ENCODE measurements at places on chromosomes 2 and 18.

- DNase-seq = no peak
Measured at GRCh38 chr2:179817181-179817841, 44.1 kb downstream of the ZNF385B start.

DNA sequence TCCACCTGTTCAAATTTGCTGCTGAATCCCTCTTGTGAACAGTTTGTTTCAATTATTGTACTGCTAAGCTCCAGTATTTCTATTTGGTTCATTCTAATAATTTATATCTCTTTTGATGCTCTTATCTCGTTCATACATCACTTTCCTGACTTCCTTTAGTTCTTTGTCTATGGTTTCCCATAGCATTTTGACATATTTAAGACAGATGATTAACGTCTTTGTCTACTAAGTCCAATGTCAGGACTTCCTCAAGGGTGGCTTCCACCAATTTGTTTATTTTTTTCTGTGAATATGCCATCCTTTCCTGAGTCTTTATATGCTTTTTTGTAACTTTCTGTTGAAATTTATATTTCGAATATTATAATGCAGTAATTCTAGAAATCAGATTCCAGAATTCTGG is 9.6 kb downstream of the PIGN start:
- DNase-seq = no peak

- DNase-seq = no peak
Measured at GRCh38 chr18:78494204-78495085, 485.2 kb upstream of the SALL3 start.

DNA sequence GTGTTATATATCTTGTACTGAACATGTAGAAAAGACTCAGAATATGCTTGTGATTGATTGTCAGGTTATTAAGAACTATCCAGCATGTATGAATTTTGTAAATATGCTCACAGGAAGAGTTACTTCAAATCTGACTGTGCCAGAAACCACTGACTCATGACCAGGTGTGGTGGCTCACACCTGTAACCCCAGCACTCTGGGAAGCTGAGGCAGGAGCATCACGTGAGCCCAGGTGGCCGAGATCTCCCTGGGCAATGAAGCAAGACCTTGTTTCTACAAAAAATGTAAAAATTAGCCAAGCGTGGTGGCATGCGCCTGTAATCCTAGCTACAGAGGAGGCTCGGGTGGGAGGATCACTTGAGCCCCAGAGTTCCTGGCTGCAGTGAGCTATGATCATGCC is 126.6 kb downstream of the COMMD1 start:
- no peak for DNase-seq

DNA sequence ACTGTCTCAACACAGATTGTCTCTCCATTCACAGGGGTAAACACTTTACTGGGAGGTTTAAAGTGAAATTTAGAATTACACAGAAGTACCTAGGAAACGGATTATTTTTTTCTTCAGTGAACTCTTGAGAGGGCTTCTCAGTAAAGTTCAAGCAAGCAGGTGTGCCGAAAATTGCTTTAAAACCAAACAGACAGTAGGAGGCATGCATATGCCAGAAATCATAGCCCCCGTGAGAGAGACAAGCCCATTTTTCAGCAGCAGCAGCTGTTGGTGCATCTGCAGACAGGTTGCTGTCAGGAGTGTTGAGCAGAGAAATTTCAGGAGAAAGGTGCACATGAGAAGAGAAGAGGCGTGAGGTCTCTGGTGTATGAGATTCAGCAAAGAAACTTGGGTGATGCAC is 2115.5 kb upstream of the CELF4 start:
- DNase-seq = no peak

GRCh38 chr2:129881786-129882396 is 97.6 kb upstream of the RAB6C start:
- DNase-seq = no peak

DNA sequence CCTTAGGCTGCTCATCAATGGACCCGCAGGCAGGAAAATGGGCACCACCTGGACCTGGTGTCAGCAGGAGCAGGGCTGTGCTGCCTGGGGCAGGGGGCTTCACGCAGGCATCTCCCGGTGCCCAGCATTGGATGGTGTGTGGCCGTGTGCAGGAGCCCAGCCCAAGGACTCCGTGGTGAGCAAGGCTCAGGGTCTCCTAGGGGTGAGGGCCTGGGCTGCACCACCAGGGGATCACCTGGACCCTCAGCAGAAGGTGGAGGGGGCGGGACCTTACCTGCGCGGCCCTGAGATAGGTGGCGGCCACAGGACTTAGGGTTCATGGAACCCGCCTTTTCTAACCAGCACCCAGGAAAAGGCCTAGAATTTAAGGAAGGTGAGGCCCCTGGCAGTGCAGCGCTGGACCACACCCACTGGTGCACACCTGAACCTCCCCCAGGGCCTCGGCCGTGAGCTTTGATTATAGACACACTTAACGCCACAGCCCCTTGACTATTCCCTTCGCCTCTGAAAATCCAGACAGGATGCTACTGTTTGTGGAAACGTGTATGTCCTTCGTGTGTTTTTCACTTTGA is 89.0 kb downstream of the TMEM18 start:
- no peak for DNase-seq

DNA sequence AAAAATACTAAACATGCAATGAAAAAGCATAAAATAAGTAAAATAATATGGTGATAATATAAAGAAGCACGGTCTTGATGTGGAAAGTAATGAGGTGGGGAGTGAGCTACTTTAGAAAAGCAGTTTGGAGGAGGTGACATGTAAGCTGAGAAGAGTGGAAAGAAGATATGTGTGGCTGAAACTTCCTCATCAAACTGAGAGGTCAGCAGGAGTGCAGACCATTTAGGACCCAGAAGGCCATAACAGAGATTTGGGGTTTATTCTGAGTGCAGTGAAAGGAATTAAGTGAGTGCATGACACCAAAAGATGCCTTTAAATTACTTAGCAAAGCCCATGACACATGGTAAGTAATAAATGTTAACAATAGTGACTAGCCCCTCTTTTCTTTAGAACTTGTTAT is 24.4 kb upstream of the TMEM182 start:
- DNase-seq = no peak

- no peak for DNase-seq
Measured at GRCh38 chr2:239298116-239298804, 102.6 kb downstream of the HDAC4 start.

DNA sequence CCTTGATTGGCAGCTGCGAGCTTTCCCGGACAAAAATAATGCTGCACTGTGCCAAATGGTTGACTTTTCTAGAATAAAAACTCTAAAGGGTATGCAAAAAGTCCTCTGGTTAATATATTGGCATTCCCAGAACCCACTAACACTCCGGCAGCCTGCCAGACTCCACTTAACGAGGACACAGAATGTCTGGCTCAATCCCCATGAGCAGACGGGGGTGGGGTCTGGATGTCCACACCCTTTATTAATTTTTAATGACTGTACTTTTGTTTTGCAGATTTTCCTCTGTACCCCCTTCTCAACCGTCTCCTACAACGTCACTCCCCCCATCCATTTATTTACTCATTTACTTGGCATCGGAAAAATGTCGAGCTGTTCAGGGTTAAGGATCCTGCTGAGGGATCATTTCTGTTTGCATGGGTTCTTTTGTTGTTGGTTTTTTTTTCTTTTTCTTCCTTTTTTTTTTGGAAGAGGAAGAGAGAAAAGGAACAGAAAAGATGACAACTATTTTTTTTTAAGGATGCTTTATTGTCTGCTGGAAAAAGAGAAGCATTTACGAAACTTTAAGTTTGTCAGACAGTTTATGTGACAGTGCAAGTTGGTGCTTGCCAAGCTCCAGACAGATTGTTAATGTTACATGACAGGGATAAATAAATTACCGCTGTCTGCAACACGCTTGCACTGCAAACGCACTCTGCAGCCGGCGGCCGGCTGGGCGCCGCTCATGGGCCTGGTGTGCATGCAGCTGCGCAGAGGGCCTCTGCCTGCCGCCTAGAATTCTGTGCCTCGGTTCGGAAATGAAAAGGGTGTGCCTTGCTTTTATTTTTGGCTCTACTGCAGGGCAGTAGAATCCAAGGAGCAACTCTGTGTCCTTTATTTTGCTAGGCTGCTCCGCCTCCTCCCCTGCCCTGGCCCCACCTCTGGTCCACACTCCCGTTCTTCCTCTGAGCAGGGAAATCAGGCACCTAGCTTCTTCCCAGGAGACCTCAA is 3.6 kb downstream of the LDLRAD4 start:
- no peak for DNase-seq

DNA sequence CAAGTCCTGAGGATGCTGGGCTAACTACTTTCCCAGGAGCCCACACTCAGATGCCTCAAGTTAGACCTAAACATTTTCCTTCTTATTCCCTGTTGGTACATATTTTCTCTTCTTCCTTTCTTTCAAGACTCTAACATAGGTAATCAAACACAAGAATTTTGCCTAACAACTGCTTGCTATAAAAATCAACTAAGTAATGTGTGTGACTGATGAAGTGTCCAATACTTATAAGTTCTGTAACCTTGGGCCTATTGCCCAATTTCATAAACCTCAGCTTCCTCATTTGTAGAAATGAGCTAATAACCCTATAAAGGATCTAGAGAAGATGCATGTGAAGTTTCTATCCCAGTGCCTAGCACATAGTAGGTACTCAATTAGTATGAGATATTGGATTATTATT is 31.6 kb upstream of the PIK3C3 start:
- no peak for DNase-seq

- no peak for DNase-seq
Measured at GRCh38 chr2:162060532-162060931, 13.5 kb downstream of the DPP4 start.

DNA sequence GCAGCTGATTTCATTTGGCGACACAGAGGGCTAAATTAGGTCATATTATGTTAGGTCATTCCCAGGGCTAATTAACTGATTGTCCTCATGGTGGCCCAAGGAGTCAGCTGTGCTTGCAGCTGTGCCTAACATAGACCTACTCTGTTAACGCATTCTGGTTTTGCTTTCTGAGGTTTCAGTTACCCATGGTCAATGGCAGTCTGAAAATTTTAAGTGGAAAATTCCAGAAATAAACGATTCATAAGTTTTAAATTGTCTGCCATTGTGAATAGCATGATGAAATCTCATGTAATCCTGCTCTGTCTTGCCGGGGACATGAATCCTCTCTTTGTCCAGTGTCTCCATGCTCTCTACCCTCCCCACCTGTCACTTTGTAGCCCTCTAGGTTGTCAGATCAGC is 168.7 kb downstream of the KCNS3 start:
- DNase-seq = no peak

GRCh38 chr2:240451791-240452461 is 16.5 kb downstream of the GPC1 start:
- DNase-seq = no peak

- DNase-seq = no peak
Measured at GRCh38 chr2:64591188-64591587, 62.5 kb downstream of the SERTAD2 start.

GRCh38 chr2:86194751-86195054 is 559 bp downstream of the IMMT start:
- no peak for DNase-seq

- no peak for DNase-seq
Measured at GRCh38 chr2:238464389-238464788, 37.7 kb downstream of the ASB1 start.

DNA sequence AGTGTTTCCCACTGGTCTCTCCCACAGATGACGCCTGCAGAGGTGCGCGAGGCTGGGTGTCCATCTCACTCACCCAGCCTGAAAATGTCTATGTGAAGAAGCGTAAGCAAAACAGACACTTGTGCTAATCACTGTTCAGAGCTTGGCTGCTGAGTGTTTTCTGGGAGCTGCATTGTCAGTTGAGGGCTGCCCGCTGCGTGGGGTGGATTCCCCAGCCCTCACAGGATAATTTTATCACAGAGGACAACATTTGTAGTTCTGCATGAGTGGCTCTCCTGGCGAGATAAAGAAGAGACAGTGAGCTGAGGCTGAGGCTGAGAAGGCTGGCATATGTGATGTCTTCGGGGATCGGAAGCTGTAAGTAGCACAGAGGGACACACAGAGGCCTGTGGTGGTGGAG is 16.2 kb upstream of the CAPN13 start:
- DNase-seq = peak; percentile 21

GRCh38 chr2:19607931-19608771 is 249.7 kb upstream of the OSR1 start:
- DNase-seq = no peak

- no peak for DNase-seq
Measured at GRCh38 chr2:60297296-60298005, 256.0 kb downstream of the BCL11A start.

DNA sequence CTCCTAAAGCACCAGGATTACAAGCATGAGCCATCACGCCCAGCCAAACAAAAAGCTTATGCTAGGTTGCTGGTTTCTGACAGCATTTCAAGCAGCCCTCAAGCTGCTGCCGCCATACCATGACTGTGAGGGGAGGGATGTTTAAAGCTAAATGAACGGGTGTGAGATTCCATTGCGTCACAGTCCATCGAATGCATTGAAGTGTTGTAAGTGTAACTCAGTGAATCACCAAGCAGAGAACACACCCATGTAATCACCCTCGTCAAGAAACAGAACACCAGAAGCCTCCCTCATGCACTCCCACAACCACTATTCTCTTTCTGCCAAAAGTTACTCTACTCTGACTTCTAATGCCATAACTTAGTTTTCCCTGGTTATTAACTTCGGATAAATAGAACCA is 32.8 kb upstream of the MC5R start:
- no peak for DNase-seq

DNA sequence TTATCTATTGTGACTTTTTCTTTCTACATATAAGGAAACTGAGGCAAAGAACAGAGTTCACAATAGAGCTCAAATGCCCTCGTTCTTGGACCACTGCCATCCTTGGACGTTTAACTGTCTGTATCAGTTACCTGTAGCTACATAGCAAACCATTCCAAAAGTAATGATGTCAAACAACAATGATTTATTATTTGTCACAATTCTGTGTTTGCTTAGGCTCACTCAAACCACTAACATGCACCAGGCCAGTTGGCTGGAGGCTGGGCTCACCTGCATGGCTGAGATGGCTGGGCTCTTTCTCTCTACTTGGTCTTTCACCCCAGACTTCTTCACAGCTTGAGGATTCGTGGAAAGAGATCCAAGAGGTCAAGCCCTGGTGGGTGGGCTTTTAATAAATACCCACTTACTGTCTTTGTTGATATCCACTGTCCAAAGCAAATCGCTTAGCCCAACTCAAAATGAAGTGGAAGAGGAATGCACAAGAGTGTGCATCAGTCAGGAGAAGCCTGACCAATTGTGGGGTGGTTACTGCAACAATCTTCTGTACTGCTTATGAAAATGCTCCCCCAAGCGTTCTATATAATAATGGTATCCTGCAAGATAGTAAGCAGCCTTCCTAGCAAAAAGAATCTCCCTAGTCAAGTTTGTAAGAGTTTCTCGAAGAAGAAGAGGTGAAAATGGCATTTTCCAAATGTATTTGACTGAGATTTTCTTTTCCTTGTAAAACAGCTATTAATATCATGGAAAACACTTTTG is 163.5 kb upstream of the NT5C1B start:
- no peak for DNase-seq

- DNase-seq = no peak
Measured at GRCh38 chr2:215918901-215919599, 94.3 kb downstream of the MREG start.

DNA sequence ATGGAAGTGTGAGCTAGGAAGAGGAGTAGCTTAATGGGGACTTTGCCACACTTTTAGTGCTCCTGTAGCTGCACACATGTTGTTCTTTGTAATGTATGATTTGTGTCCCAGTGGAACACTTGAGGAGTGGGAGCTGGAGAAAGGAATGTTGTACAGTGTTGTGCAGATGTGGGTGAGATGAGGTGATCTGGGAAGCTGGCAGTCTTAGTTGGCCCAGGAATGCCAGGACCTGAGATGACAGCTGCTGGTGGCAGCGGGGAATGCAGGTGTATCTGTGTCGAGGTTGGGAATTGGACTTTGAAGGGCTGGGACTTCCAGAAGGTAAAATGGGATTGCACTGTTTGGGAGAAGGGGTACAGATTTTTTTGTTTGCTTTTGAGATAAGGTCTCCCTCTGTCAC is 23.6 kb downstream of the NEDD4L start:
- DNase-seq = no peak

Measured in NCI-H187 treated with DMSO at 0.1 percent for 48 hours (cell line).